Activated CD8-positive, alpha-beta T cell treated with anti-CD3 and anti-CD28 coated beads, Interleukin-2, amount 10 ng/mL, durations not matched to agents 7 days and 5 days (primary cell): ENCODE measurements at places on chromosomes 7 and 10. TPM values are rescaled to one million over a fixed set of nuclear protein-coding genes. Genes with fewer than 3 reads are reported as not detected.
A peak's percentile ranks its signal among the peaks of the same experiment; 100 is the strongest.

MYPN gene
- total RNA-seq, result not detected

CPA2 gene
- total RNA-seq, result not detected

- no peak overlapping the region for H3K27ac ChIP-seq
- no peak overlapping the region for H3K4me3 ChIP-seq
- DNase-seq, result no peak
- no peaks in the 10 kb centered on the region for H3K4me1 ChIP-seq
Measured at GRCh38 chr10:110792476-110793125, 79.1 kb upstream of the PDCD4 start.

DNA sequence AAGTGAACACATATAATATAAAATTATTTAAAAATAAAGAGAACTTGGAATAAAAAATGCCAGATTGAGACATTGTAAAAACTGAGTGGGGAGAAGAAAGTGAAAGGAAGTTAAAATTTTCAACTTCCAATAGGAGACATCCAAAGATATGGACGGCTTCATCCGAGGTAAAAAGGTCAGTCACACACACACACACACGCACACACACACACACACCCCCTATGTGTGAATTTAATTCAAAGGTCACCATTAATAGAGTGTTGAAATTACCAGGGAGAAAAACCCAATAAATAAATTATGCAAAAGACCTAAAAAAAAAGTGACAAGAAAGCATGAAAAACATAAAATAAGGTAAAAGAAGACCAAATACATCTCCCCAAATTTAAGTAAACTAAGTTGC is 131.0 kb upstream of the DNAJB12 start:
- H3K27me3 ChIP-seq, result no peaks in the 10 kb centered on the region
- DNase-seq, result no peak

DNA sequence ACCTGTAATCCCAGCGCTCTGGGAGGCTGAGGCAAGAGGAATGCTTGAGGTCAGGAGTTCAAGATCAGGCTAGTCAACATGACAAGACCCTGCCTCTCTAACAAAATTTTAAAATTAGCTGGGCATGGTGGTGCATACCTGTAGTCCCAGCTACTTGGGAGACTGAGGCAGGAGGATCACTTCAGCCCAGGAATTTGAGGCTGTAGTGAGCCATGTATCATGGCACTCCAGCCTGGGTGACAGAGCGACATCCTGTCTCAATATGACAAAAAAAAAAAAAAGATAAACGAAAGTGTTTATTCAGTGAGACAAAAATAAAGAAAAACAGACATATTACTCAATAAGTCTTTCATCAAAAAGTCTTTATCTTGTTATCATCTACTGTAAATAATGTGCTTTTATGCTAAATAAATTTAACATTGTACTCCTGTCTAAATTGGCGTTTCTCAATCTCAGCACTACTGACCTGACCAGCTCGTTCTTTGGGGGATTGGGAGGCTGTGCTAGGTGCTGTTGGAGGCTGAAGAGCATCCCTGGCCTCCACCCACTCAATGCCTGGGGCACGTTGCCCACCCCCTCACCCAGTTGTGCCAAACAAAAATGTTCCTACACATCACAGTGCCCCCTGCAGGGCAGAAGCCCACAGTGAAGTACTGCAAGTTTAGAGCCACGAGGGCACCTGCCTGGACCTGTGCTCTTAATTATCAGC is 57.7 kb downstream of the NCAPG2 start:
- H3K27ac ChIP-seq, result peak overlapping the region; percentile 8
- no peaks in the 10 kb centered on the region for H3K27me3 ChIP-seq
- peak; percentile 31 for DNase-seq
- H3K36me3 ChIP-seq, result peaks cover 82% of the 10 kb centered on the region

GRCh38 chr10:110509560-110509959 is 11.9 kb downstream of the DUSP5 start:
- no peaks in the 10 kb centered on the region for H3K27me3 ChIP-seq
- H3K4me3 ChIP-seq, result no peak overlapping the region
- H3K27ac ChIP-seq, result no peak overlapping the region
- DNase-seq, result no peak
- peaks cover 69% of the 10 kb centered on the region for H3K4me1 ChIP-seq
- peaks cover 95% of the 10 kb centered on the region for H3K36me3 ChIP-seq
